Activated CD4-positive, alpha-beta T cell treated with anti-CD3 and anti-CD28 coated beads, Interleukin-2, amount 50 U/mL, for 4 hours (primary cell): ENCODE measurements at places on chromosomes 6 and 20.

- DNase-seq: no peak
Observed at GRCh38 chr6:54002116-54002515, 109.1 kb upstream of the MLIP start.

- no peak for DNase-seq
Observed at GRCh38 chr20:16710781-16711180, 19.0 kb upstream of the SNRPB2 start.

GRCh38 chr6:16824845-16825685, 63.8 kb upstream of the ATXN1 start:
- no peak for DNase-seq

GRCh38 chr6:142902636-142903053, 42.3 kb downstream of the HIVEP2 start:
- DNase-seq: peak; percentile 52

DNA sequence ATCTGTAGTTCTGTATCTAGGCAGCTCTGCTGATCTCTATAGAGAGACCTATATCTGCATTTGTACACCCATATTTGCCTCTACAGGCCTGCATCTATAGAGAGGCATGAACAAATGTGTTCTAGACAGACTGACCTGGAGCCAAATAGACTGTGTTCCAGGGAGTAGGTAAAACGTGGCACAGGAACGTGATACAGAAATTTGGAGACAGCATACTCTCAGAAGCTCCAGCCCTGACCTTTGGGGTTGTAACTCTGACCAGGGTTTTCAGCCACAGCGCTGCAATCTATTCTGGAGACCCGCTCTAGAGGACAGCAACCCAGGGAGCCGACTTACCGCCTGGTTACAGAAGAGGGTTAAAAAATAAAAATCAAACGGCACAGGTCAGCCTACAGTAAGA, 983 bp downstream of the RBBP9 start:
- no peak for DNase-seq

GRCh38 chr6:105982761-105983540, 103.2 kb upstream of the PRDM1 start:
- DNase-seq: no peak

DNA sequence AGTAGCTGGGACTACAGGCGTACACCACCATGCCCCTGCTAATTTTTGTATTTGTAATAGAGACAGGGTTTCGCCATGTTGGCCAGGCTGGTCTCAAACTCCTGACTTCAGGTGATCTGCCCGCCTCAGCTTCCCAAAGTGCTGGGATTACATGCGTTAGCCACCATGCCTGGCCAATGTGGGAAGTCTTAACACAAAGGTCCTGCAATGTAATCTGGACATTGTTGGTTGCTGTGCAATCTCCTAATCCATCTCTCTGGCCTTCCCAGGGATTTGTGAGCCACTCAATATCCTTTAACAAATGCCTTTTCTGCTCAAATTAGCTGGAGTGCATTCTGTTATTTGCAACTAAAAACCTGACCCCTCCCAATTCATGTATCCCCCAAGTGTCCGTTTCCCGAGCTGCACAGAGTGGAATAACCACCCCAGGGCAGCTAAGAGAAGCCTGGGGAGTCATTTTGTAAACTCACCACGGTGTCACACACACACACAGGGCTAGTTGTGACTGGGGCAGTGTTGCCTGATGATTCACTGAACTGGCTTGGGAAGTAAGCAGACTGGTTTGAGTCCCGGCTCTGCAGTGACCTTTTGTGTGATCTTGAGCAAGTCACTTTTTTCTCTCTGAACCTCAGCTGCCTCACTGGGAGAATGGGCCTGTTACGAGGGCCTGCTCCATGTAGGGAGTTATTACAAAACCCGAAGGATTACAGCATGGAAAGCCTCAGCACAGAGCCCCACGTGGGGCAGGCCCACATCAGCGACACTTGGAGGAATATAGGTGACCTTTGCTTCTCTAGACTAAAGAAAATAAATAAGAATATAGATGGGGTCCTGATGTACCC, 152.3 kb downstream of the ZMYND8 start:
- DNase-seq: no peak

DNA sequence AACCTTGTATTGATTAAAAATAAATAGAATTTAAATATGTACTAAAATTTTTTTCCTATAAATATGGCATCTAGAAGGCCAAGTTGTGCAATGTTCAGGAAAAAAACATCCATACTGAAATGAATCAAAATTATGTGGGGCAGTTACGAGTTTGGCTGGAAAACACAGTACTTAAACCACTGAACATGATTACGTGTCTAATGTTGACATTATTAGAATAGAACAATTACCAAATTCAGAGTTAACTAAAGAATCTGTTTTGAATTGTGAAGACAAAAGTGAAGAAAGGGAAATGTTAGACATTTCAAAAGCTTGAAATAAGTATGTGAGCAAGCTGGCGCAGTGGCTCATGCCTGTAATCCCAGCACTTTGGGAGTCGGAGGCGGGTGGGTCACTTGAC, 57.2 kb downstream of the KLHL31 start:
- no peak for DNase-seq

DNA sequence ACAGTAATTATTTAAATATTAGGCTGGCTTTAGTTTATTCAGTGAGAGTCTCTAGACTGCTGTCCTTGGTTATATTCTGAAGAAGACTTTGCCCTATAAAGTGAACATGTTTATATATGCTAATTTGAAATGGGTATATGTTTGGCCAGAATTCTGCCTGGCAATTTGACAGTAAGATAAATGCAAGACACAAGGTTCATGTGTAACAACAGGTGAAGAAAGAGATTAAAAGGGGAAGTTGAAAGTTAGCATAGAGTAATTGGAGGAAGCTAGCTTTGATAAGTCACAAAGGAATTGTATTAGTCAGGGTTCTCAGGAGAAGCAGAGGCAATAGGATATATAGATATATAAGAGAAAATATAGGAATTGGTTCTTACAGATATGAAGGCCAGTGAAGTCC, 191.4 kb downstream of the CENPW start:
- DNase-seq: no peak

DNA sequence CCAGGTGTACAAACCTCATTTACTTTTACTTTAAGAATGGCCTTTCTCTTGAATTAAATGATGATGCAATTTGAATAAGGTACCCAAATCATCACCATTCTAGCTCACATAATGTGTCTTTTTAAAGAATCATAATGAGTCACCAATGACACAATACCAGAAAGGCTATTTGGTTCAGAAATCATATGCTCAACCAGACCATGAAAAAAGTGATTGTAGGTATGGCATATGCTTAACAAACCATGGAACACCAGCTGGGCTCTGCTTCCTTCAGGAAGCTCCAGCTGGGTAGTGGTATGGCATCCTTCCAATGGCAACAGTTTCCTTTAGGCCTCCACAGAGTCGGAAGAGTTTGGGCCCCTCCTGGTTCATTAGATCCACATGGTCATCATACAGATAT, 128.2 kb downstream of the FRK start:
- DNase-seq: no peak

DNA sequence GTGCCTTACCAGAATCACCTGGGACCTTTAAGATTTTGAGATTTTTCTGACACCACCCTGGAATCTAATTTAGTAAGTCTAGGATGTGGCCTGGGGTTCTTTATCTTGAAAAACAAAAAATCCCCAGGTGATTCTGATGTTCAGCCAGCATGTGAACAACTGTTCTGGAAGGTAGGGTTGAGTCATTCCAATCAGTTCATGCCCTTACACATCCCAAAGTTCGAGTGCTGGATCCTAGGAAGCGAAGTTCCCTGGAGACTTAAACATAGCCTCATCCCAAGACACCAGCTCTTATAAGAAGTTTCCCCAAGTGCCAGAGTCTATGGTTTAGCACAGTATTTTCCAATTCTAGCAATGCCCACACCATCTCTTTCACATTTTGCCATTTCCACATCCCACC, 6.3 kb upstream of the TSHZ2 start:
- no peak for DNase-seq

GRCh38 chr6:28940858-28941683, 17.3 kb upstream of the TRIM27 start:
- DNase-seq: peak; percentile 68

DNA sequence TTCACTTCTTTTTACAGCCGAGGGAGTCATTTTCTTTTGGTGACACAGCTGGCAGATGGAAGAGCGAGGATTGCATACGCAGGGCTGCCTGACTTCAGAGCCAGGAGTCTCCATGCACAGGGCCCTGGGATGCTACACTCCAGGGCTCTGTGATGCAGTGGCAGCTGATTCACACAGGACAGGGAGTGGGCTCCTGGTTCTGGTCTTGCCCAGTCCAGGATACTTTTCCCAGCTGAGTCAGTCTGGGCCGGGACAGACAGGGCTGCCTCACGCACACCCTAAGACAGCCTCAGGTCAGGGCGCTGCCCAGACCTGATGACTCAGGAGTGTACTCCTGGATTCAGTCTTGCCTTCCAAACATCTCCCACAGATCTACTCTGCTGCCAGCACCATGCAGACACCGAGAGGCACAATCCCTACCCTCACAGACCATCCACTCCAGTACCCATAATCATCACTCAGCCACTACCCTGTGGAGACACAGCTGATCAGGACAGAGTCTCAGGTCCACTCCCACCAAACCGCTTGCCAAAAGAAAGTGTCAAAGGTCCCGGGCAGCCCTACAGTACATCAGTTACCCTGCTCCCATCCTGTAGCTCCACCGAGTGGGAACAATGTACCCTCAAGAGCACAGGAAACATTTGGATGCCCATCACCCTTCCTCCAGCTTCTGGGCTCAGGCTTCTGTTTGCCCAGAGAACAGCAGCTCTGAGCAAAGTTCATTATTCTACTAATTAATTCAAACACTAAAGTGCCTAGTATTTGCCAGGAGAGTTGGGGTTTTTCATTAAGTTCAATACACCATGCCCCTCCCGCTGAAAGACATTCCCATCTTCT, 11.5 kb downstream of the SDC4 start:
- DNase-seq: no peak

- no peak for DNase-seq
Observed at GRCh38 chr6:74578339-74578738, 627.5 kb downstream of the COL12A1 start.

DNA sequence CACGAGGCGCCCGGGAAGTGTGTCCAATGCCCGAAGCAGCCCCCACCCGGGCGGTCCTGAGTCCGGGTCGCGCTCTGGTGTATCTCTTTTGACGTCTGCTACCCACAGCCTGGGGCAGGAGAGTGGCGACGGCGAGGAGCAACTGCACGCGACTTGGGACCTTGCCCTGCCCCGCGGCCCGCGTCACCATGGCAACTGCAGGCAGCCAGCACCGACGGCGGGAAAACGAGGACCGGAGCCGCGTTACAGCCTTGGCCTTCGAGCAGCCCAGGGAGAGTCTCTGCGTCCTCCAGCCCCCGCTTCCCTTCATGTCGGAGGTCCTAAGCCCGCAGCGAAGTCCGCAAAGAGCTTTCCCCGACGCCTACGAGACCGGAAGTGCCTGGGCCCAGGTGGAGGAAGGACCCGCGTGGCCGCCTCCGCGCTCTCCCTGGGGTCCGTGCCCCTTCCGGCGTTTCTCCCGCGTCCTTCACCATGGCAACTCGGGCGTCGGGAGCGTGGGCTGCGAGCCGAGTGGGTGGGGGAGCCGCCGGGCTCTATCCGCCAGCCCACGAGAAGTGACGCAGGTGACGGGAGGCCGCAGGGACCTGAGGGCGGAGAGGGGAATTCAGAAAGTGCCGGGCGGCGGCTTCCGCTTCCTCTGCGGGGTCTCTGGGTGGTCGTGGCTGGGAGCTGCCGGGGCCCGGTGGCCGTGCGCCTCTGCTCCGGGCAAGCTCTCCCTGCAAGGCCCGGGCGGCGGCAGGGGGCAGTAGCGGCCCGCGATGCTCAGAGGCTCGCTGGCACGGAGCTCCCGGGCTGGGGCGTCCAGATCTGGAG, 88.6 kb upstream of the TGM3 start:
- DNase-seq: peak; percentile 82
